Upper lobe of right lung (tissue), 1 donor: ENCODE measurements at places on chromosomes 2 and 18. TPM values are rescaled to one million over a fixed set of nuclear protein-coding genes. Genes with fewer than 3 reads are reported as not detected.

DNA sequence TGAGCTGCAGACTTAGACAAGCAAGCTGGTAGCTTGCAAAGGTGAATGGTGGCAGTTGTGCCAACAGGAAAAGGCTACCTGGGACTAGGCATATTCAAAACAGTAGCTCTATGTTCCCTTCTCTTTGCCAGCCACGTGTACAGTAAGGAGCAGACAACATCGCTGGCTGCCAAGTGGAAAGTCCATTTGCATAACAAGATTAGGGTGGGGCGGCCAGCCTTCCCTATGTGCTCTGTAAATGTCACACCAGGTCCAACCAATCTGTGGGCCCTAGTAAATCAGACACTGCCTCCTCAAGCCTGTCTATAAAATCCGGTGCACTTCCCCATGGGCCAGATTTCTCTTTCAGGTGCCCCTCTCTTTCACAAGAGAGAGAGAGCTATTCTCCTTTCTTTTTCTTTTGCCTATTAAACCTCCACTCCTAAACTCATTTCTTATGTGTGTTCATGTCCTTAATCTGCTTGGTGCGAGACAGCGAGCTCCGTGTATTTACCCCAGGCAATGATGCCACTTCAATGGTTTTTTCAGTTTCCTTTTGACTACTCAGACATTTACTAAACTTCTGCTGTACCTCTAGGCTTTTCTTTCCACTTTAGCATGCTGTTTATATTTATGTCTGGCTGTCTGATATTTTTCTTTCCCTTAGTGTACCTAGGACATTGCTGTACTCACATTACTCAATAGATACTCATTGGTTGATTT, 297.4 kb upstream of the GCFC2 start:
- DNase-seq: peak; percentile 64

DNA sequence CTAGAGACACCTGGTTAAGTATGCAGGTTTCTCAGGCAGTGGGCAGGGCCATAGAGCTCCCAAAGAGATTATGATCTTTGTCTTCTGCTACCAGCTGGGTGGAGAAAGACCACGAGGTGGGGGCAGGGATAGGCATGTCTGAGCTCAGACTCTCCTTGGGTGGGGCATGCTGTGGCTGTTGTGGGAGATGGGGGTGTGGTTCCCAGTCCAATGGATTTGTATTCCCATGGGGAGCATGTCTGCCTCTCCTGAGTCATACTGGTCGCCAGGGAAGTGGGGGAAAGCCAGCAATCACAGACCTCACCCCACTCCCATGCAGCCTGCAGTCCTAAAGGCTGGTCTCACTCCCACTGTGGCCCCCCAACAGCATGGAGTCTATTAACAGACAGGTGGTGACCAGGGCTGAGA, 31.4 kb upstream of the RHOB start:
- no peak for DNase-seq

DNA sequence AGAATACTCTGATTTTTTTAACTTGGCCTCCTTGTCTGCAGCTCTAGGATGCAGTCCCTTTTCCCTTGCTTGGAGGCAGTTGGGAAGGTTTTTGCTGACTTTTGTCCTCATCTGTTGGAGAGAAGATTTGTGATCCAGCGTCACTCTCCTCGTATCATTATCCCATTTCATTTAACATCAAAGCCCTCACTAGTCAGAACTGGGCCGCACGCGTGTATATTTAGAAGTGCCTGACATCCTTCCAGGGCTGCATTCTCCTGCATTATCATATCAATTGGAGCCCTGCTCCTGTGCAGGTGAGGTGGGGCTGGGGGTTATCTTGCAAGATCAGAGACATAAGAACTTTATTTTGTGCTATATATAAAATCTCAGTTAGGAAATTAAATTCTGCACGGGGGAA, 435.1 kb upstream of the HS6ST1 start:
- no peak for DNase-seq

The MC2R gene
- total RNA-seq: not detected

DNA sequence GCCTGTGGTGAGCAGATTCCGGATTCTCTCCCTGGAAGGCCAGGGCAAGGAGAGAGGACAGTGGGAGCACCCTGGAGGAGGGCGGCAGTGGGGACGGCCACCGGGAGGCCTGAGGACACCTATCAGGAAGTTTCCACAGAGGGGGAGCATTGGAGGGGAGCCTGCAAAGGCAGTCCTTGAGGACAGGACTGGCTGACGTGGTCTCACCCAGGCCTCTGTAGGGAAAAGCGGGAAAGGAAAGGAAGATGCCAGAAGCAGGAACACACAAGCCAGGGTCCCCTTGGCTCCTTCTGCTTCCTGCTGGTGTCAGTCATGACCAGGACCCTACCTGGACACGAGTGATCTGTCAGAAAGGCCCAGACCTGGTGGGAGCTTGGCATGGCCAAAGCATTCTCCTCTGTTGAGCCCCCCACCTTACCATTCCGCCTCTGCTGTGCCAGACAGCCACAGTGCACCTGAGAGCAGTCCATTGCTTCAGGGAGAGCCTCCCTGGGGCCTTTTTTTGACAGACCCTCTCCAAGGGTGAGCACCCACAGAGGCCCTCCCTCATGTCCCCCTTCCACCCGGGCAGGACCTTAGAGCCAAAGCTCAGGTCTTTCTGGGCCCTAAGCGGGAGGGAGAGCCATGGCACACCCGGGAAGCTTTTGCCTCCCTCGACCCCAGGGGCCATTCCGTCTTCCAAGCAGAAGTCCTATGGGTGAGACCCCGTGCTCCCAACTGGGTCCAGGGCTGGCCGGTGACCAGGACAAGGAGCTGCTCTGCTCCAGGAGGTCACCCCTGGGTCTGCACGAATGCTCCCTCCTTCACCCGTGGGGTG, 333.1 kb downstream of the DYSF start:
- no peak for DNase-seq

- DNase-seq: no peak
Measured at GRCh38 chr2:199428291-199428690, 29.4 kb downstream of the SATB2 start.

DNA sequence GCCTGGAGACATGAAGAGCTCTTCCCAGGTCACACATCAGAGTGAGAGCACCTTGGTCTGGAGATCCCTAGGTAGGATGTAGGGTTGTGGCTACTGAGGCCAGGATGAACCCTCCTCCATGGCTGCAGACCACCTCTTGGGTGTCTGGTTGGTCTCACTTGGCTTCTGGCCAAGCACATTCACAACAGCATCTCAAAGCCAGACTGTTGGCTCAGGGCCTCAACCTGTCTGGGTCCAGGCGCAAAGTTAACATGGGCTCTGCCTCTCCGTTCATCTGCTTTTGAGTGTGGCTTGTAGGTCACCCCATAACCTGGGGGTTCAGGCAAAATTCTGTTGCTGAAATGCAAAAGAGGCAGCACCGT, 40.1 kb downstream of the RHOB start:
- DNase-seq: no peak

The GPAT2 gene
- 3.2 TPM for total RNA-seq

DNA sequence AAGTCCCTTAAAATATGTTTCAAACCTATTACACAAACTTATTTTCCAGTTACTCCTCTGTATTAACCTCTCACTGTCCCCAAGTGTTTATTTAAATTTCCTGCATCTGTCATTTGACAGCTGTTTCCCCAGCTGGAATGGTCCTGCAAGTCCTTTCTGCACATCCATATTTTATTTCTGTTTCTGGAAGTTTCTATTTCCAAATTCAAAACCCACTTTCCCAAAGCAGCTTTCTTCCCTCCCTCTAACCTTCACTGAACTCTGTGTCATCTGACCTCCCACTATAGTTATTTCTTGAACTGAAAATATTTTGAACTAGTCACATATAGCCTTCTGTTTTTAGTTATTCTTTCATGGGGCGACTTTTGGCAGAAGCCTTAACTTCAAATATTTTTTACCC, 459.4 kb upstream of the MC4R start:
- DNase-seq: no peak

GRCh38 chr18:10378688-10379420, 75.6 kb upstream of the APCDD1 start:
- no peak for DNase-seq

- no peak for DNase-seq
Measured at GRCh38 chr2:41949091-41949882, 98.5 kb upstream of the PKDCC start.

The TACR1 gene
- 1.4 TPM for total RNA-seq

The DLX2 gene
- total RNA-seq: not detected

The C2orf66 gene
- total RNA-seq: 0.38 TPM

DNA sequence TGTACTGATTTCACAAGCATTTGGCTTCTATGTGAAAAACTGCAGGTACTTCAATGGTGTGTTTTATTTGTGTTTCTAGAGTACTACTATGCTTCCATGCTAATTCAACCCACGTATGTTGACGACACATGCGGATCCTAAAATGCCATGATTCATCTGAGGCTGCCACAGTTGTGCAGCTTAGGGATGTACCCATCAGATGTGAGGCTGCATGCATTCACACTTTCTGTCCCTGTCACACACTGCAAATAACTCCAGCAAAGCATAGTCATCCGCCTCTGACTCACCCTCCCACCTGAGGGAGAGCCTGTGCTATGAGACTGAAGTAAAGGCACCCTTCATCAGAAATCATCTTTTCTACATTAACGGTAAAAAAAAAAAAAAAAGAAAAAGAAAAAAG, 22.1 kb upstream of the SERTAD2 start:
- DNase-seq: no peak

The SLC14A1 gene
- 6.0 TPM for total RNA-seq

- no peak for DNase-seq
Measured at GRCh38 chr2:96345438-96345837, 9.9 kb downstream of the NCAPH start.

DNA sequence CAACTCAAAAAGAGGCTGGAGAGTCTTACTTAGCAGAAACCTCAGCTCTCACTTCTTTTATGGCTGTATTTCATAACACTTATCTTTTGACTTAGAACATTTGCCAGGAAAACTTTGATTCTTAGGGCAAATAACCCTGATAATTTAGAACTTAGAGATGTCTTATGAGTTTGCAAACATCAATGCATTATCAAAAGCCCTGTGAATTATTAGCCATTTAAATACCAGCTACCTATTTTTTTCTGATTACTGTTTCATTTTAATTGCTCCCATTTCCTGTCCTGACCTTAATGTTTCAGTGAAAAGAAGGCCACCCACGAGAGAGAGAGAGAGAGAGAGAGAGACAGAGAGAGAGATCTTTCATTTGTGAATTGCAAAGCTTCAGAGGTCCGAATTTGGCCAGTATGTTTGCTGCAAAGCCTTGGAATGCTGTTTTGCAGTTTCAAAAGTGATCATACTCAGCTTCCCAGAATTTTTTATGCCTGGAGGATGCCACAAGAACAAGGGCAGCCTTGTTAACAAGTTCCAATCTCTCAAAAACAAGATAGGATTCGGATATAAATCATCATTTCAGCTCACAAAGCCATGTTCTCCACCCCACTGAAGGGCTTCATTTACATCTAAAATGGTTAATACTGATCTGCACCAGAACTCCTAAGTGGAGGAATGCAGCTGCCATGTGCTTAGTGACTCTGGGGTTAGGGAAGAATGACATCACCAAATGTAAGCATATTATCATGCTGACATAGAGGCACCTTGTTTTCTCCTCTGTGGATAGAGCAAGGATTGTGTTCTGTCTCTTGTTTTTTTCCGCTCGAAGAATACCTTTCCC, 478.2 kb downstream of the ARHGAP15 start:
- no peak for DNase-seq

The MARCO gene
- 165 TPM for total RNA-seq

DNA sequence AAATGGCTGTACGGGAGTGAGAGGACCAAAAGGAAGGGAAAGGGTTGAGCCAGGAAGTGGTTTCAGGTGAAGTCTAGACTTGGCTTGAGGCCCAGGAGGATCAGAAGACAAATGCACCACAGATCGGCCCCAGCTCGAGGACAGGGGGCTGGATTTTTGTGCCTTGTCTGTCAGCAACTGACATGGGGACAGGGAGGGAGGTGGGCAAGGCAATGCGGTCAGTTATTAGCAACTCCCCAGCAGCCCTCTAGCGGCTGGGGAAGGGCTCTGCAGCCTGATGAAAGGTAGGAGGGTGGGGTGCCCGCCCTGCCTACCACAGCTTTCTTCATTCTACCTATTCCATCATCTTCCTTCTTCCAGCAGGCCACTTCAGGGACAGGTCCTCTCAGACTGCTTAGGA, 50.0 kb downstream of the CPO start:
- DNase-seq: peak; percentile 70

DNA sequence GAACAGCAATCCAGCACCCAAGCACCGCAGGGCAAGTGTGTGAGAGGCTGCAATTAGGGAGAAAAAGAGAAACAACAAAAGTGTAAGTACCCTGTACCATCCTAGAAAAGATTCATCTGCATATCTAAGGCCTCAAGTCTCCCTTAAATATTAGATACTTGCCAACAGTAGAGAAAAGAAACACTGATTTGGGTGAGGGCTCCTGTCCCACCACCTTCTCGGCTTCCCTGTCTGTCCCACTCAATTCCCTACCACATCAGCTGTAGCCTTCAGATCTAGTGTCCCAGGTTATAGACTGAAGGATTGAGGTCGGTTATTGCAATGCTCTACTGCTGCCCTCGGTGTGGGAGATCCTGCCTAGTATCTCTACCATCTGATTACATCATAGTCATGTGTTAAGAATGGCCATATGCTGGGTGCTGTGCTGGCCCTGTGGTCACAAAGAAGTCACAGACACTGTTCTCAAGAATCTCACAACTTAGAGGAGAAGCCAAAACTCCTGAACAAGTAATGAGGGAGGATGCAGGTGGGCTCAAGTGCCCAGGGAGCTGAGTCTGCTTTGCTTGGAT, 2.5 kb downstream of the RAX start:
- no peak for DNase-seq

- DNase-seq: no peak
Measured at GRCh38 chr18:36265015-36265414, 32.5 kb upstream of the FHOD3 start.

DNA sequence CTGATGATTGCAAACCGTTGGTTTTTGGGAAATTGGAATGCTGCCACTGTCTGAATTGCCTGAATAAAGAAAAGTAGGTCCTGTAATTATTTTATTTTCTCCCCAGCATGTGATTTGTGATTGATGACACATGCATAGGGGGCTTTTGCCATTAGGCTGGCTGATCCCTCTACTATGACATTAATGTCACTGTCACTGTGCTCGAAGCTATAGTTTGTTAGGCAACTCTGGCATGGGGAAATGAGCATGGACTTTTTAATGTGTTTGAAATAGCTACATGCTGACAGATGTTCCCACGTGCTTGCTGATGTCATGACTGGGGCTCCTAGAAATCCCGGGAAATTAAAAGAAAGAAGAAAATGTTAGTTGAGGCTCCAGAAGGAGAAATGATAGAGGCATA, 99.1 kb downstream of the HRH4 start:
- no peak for DNase-seq

DNA sequence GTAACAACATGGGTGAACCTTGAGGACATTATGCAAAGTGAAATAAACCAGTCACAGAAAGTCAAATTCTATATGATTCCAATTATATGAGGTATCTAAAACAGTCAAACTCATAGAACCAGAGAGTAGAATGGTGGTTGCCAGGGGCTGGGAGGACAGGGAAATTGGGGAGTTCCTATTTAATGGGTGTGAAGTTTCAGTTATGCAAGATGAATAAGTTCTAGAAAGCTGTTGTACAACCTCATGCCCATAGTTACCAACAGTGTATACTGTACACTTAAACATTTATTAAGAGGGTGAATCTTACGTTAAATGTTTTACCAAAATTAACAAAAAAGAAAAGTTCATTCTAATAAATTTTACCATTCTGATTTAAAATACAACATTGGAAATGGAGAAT, 92.7 kb upstream of the WDSUB1 start:
- DNase-seq: no peak
